ENCODE measurements at places on chromosomes 7 and 10.

DNA sequence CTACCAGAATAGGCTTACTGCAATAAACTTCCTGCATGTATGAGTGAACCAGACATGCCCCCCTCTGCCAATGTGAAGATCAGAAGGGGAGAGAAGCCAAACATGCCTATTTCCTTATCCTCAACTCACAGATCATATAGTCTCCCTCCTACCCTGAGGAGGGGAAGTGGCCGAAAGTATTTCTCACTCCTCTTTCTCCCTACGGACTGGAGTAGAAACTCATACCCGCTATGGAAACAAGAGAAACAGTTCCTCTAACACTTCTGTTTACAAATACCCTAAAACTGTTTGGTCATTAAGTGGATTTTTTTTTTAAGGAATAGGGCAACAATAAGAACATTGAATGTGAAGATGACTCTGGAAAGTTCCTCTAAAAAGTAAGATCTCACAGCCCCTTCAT, 31.4 kb downstream of the CCNJ start:
- no peak for DNase-seq

GRCh38 chr7:37408291-37409228, 40.1 kb downstream of the ELMO1 start:
- no peak for DNase-seq

DNA sequence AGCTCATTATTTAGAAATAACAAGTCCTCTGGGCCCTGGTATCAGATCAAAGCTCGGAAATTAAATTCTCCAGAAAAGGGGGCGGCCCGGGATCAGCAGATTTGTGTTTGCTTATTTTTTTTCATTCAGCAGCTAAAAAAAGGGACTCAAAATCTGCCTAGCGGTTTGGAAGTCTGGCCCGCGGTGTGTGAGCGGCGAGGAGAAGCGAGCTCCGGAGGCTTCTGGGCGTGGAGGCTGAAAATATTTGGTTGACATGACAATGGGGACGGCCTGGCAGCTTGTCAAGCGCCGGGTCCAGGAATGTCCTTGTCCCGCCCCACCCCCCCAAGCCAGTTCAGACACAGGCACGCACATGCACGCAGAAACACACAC, 43.4 kb downstream of the FOXL3 start:
- DNase-seq, result peak; percentile 37

- DNase-seq, result no peak
Measured at GRCh38 chr10:122019414-122019975, 30.5 kb downstream of the TACC2 start.

Data from AG10803 (cell line).